Activated CD8-positive, alpha-beta T cell treated with anti-CD3 and anti-CD28 coated beads, Interleukin-2, amount 10 ng/mL, durations not matched to agents 7 days and 5 days (primary cell): ENCODE measurements at places on chromosomes 11 and 22. TPM values are rescaled to one million over a fixed set of nuclear protein-coding genes. Genes with fewer than 3 reads are reported as not detected.
A peak's percentile ranks its signal among the peaks of the same experiment; 100 is the strongest.

Gene SLC17A6
- total RNA-seq: not detected

Gene ACR
- total RNA-seq: not detected

Gene HSPB2
- not detected for total RNA-seq

Gene ACRV1
- total RNA-seq: not detected

Gene ACTN3
- total RNA-seq: not detected

Gene RAG1
- 0.08 TPM for total RNA-seq

Gene EHBP1L1
- total RNA-seq: 94.4 TPM

- no peak overlapping the region for H3K27ac ChIP-seq
- H3K4me3 ChIP-seq: no peak overlapping the region
- peaks cover 33% of the 10 kb centered on the region for H3K4me1 ChIP-seq
- no peak for DNase-seq
- H3K36me3 ChIP-seq: no peaks in the 10 kb centered on the region
These were observed 8.1 kb upstream of the UCP2 start for GRCh38 chr11:73990730-73991129.

DNA sequence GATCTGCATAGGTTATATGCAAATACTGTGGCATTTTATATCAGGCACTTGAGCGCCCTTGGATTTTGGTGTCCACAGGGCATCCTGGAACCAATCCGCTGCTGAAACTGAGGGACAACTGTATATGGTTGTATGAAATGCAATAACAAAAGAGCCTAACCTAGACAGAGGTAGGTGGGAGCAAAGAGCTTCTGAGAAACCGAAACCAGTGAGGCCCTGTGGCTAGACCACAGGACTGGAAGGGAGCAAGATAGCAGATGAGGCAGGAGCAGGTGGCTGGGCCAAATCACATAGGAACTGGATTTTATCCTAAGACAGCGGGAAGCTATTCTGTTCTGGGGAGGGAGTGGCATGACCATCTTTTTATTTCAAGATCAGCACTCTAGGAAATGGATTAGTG, 30.1 kb downstream of the RCN1 start:
- DNase-seq: peak; percentile 37
- H3K27ac ChIP-seq: no peak overlapping the region
- H3K4me3 ChIP-seq: no peak overlapping the region
- H3K4me1 ChIP-seq: peaks cover 21% of the 10 kb centered on the region
- peaks cover 11% of the 10 kb centered on the region for H3K27me3 ChIP-seq

GRCh38 chr11:1126491-1126926, 31.2 kb upstream of the MUC5AC start:
- no peaks in the 10 kb centered on the region for H3K27me3 ChIP-seq
- no peaks in the 10 kb centered on the region for H3K4me1 ChIP-seq
- no peak for DNase-seq
- H3K4me3 ChIP-seq: no peak overlapping the region
- H3K27ac ChIP-seq: no peak overlapping the region
- no peaks in the 10 kb centered on the region for H3K36me3 ChIP-seq

DNA sequence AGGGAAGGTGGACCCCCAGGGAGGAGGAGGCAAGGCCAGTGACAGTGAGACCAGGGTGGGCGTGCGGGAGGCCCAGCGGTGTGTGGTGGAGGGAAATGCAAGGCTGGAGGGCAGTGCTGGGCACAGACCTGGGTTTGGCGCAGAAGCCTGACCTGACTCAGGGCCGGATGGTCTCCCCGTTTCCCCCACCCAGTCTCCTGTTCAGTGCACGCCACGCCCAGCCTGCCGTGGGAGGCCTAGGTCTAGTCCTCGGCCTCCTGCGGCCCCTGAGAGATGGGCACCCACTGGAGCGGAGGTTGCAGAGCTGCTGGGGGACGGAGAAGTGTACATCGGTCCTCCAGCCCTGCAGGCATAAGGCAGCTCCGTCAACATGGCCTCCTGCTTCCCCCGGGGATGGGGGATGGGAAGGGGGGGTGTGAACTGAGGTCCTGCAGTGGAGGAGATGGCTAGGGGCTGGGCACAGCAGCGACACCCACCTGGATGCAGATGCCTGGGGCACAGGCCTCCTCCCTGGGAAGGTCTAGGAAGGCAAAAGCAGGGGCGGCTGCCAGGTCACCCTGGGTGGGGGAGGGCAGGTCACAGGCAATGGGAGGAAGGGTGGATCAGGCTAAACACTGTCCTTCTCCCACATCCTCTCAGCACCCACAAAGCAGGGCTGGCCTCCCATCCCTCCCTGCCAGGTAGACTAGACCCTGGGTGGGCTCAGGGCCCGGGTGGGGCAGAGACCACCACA, 15.9 kb downstream of the IL17REL start:
- no peak overlapping the region for H3K4me3 ChIP-seq
- no peak overlapping the region for H3K27ac ChIP-seq
- DNase-seq: no peak
- no peaks in the 10 kb centered on the region for H3K27me3 ChIP-seq
- no peaks in the 10 kb centered on the region for H3K36me3 ChIP-seq

- peaks cover 34% of the 10 kb centered on the region for H3K36me3 ChIP-seq
- H3K27me3 ChIP-seq: no peaks in the 10 kb centered on the region
- no peak for DNase-seq
- H3K4me1 ChIP-seq: peaks cover 19% of the 10 kb centered on the region
These were observed 3.6 kb upstream of the ZDHHC8 start for GRCh38 chr22:20127869-20128618.

DNA sequence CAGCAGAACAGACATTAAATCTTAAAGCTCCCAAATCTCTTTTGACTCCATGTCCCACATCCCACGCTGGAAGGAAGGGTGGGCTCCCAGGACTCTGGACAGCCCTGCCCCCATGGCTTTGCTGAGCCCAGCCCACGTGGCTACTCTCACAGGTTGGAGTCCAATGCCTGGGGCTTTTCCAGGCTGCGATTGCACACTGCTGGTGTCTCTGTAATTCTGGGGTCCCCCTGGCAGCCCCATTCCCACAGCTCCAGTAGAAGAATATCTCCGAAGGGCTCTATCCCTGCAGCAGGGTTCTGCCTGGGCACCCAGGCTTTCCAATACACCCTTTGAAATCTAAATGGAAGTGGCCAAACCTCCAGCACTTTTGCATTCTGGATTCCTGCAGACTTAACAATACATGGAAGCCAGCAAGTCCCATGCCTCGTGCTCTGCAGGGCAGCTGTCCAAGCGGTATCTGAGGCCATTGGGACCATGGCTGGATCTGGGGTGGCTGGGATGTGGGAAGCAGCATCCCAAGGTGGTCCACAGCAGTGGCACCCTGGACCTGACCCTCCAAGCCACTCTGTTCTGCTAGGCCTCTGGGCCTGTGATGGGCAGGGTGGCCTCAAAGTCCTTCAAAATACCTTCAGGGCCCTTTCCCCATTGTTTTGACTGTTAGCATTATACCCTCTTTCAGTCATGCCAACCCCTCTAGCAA, 47.9 kb upstream of the TH start:
- H3K4me3 ChIP-seq: no peak overlapping the region
- peaks cover 2% of the 10 kb centered on the region for H3K36me3 ChIP-seq
- peaks cover 28% of the 10 kb centered on the region for H3K27me3 ChIP-seq
- no peak overlapping the region for H3K27ac ChIP-seq
- peaks cover under 1% of the 10 kb centered on the region for H3K4me1 ChIP-seq

GRCh38 chr11:22787551-22788162, 41.9 kb downstream of the SVIP start:
- H3K4me1 ChIP-seq: no peaks in the 10 kb centered on the region
- H3K36me3 ChIP-seq: no peaks in the 10 kb centered on the region
- no peak overlapping the region for H3K27ac ChIP-seq
- DNase-seq: peak; percentile 44

DNA sequence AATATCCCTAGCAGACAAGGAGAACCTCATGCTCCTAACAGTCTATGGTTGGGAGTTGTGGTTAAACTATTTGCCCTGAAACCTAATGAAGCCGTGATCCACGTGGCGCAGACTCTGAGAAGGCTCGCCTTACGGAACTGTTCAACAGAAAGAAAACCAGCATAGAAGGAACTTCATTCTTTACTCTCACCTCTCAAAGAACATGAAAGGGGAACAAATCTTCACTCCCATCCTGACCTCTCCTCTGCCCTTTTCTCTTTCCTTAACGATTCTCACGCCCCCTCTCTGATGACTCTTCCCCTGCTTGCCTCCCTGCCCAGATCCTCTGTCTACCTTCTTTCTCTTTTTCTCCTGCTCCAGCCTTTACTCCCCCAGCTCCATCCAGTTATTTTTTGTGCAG, 54.2 kb downstream of the IRAG1 start:
- H3K27me3 ChIP-seq: peaks cover 6% of the 10 kb centered on the region
- H3K27ac ChIP-seq: no peak overlapping the region
- H3K36me3 ChIP-seq: no peaks in the 10 kb centered on the region
- H3K4me1 ChIP-seq: no peaks in the 10 kb centered on the region
- DNase-seq: no peak

GRCh38 chr11:17611049-17611448, 64.0 kb downstream of the OTOG start:
- no peak overlapping the region for H3K27ac ChIP-seq
- peaks cover 8% of the 10 kb centered on the region for H3K27me3 ChIP-seq
- H3K4me3 ChIP-seq: no peak overlapping the region
- no peak for DNase-seq

GRCh38 chr22:43885319-43885671, 6.5 kb downstream of the PNPLA5 start:
- no peaks in the 10 kb centered on the region for H3K36me3 ChIP-seq
- H3K27me3 ChIP-seq: peaks cover 9% of the 10 kb centered on the region
- H3K4me1 ChIP-seq: no peaks in the 10 kb centered on the region

DNA sequence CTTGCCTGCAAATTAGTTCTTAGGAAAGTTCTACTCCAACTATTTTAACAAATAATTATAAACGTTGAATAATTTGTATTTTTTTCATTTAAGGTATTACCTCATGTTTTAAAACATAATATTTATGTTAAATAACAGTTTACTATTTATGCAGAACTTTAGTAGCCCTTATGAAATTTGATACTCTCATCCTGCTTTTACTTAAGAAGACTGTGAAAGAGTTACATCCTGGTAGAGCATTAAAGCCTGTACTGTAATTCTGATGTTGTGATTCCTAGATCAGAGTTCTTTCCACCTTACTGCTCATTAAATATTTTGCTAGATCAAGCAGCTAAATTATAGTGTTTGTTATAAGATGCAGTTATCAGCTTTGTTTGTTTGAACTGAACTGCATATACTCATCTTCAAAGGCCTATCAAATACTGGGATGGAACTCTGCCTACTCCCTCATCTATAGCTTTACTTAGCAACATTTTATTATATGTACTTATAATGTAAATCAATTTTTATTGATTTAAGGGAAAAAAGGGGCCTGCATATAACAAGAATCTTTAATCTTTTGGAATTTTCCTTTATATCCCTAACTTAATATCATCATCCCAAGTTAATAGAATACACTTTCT, 304.2 kb downstream of the DYNC2H1 start:
- H3K36me3 ChIP-seq: no peaks in the 10 kb centered on the region
- DNase-seq: no peak
- H3K27ac ChIP-seq: no peak overlapping the region
- no peak overlapping the region for H3K4me3 ChIP-seq
- H3K27me3 ChIP-seq: no peaks in the 10 kb centered on the region

DNA sequence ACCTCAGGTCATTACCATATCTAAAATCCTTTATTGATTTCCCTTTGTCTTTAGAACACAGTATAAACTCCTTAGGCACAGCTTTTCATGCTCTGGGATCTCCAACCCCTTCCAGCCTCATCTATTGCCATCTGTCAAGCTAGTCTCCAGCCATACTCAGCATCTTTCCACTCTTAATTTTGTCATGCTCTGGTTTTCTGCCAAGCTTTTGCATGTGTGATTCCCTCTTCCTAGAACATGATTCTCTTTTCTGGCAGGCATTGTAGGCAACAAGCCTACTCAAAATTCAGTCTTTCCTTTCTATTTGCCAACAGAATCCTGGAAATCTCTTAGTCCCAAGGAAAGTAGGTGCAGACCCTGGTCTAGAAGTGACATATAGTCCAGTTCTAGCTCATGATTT, 35.5 kb upstream of the SLC6A5 start:
- no peak overlapping the region for H3K4me3 ChIP-seq
- peaks cover 10% of the 10 kb centered on the region for H3K27me3 ChIP-seq
- DNase-seq: no peak
- no peak overlapping the region for H3K27ac ChIP-seq
- no peaks in the 10 kb centered on the region for H3K4me1 ChIP-seq
- H3K36me3 ChIP-seq: no peaks in the 10 kb centered on the region

GRCh38 chr22:35464399-35464798, 64.5 kb downstream of the MCM5 start:
- no peak for DNase-seq
- H3K27me3 ChIP-seq: no peaks in the 10 kb centered on the region
- no peak overlapping the region for H3K4me3 ChIP-seq
- peaks cover 13% of the 10 kb centered on the region for H3K36me3 ChIP-seq
- H3K4me1 ChIP-seq: no peaks in the 10 kb centered on the region
- no peak overlapping the region for H3K27ac ChIP-seq
